Naive thymus-derived CD4-positive, alpha-beta T cell (primary cell): ENCODE measurements at places on chromosomes 4 and X. TPM values are rescaled to one million over a fixed set of nuclear protein-coding genes. Genes with fewer than 3 reads are reported as not detected.

The OTC gene
- total RNA-seq = not detected

DNA sequence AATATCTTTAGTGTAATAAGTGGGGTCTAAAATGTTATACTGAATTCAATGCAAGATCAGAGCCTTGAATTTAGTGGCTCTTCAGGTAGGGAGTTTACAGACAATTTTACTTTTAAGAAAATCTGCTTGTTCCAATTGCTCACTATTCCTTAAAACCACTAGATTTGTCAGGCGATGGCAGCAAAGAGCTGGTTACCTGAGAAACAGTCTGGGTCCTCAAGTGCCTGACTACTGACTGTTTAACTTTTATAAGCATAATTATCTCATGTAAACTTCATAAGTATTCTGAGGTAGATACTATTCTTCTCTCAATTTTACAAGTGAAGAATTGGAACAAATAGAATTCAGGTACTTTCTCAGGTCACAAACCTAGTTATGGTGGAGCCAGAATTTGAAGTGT lies 84.3 kb downstream of the RRAGB start:
- H3K4me3 ChIP-seq = no peak overlapping the region
- H3K27me3 ChIP-seq = no peaks in the 10 kb centered on the region
- no peaks in the 10 kb centered on the region for H3K36me3 ChIP-seq
- DNase-seq = no peak

DNA sequence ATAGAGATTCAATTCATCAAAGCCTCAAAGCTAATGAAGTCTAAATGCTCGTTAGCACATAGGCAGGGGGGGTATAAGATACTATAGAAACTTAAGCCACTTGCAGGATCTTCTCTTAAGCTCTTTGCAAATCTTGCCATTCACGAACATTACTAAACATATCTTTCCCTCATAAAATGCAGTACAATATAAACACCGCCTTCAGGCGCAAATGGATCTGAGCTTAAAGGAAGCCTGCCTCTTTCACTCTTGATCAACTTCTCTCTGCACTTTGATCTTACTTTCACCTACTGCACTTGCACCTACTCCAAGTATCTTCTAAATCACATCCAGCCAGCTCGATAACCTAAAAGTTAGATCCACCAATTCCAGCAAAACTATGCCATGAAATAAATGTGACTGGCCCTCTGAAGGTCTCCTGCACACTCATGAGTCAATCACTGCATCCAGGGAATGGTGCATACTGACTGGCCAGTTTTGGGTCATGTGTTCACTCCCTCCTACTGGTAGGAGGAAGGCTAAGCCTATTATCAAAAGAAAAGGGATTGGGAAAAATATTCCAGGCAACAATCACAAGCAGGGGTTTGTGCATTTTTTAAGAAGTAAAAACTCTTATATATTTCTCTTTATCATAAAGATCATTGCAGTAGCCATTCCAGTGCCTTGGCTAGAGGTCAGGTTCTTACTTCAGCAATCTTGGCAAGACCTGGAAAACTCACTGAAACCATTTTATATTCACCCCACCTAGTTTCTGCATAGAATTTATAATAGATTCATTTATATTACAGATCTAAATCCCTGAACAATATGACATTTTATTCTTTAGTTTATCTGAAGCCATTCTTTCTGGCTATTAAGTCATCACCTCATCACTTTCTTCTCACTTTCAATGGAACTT lies 222.0 kb downstream of the PPP3CA start:
- no peak overlapping the region for H3K4me3 ChIP-seq
- no peak for DNase-seq
- no peaks in the 10 kb centered on the region for H3K27me3 ChIP-seq
- H3K27ac ChIP-seq = no peak overlapping the region
- H3K36me3 ChIP-seq = no peaks in the 10 kb centered on the region

GRCh38 chr4:161252520-161253141 lies 911.2 kb downstream of the FSTL5 start:
- no peaks in the 10 kb centered on the region for H3K36me3 ChIP-seq
- no peak overlapping the region for H3K27ac ChIP-seq
- no peak overlapping the region for H3K4me3 ChIP-seq

The PRR32 gene
- not detected in 2 replicates for total RNA-seq

- no peaks in the 10 kb centered on the region for H3K4me1 ChIP-seq
- H3K4me3 ChIP-seq = no peak overlapping the region
- no peaks in the 10 kb centered on the region for H3K36me3 ChIP-seq
Observed at GRCh38 chrX:151793886-151794285, 59.3 kb downstream of the CNGA2 start.

- H3K27me3 ChIP-seq = no peaks in the 10 kb centered on the region
- H3K4me3 ChIP-seq = peak overlapping the region; percentile 70
- peaks cover 7% of the 10 kb centered on the region for H3K4me1 ChIP-seq
- no peak for DNase-seq
- H3K27ac ChIP-seq = no peak overlapping the region
Observed at GRCh38 chr4:119629142-119629471, 503 bp upstream of the PDE5A start.

DNA sequence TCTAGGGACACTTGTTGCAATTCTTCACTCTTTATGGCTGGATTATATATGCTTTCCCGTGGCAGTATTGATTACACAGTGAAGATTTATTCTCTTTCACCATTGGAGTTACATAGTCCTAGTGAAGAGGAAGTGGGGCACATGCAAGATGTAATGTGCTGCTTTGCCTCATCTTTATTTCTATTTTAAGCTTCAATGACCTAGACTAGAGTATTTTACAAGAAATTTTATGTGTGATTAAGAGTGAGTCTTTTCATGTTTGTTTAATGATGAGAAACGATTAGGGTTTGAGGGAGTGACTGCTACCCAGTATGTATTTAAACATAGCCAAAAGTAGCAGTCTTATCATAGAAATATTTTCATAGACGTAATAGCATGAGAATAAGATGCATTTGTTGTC lies 30.8 kb downstream of the DIAPH2 start:
- no peaks in the 10 kb centered on the region for H3K36me3 ChIP-seq
- H3K4me3 ChIP-seq = no peak overlapping the region

GRCh38 chrX:12890467-12890866 lies 16.0 kb upstream of the TLR8 start:
- no peaks in the 10 kb centered on the region for H3K36me3 ChIP-seq
- no peak overlapping the region for H3K4me3 ChIP-seq
- DNase-seq = no peak
- no peaks in the 10 kb centered on the region for H3K27me3 ChIP-seq

- H3K4me1 ChIP-seq = peaks cover 28% of the 10 kb centered on the region
- DNase-seq = peak; percentile 62
- peak overlapping the region; percentile 97 for H3K27ac ChIP-seq
- H3K36me3 ChIP-seq = peaks cover 31% of the 10 kb centered on the region
- H3K4me3 ChIP-seq = peak overlapping the region; percentile 56
- H3K27me3 ChIP-seq = no peaks in the 10 kb centered on the region
Observed at GRCh38 chr4:10117359-10118047, 904 bp upstream of the WDR1 start.

The MTNR1A gene
- total RNA-seq = not detected

The ITIH6 gene
- total RNA-seq = not detected

DNA sequence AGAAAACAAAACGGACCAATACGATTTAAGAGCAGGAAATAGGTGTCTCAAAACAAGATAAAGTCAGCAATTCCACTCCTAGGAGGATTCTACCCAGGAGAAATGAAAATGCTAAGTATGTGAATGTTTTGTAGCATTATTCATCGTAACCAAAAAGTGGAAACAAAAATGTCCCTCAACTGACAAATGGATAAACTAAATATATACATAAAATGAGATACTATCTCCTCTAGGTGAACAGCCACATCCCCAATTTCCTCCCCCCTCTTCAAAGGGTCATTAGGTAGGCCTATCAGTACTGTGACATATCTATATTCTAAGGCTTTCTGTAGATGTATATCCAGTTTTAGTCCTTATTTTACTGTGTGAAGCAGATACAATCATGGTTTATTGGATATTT lies 18.0 kb downstream of the DDX3X start:
- DNase-seq = no peak
- no peaks in the 10 kb centered on the region for H3K27me3 ChIP-seq
- H3K27ac ChIP-seq = no peak overlapping the region
- H3K4me1 ChIP-seq = no peaks in the 10 kb centered on the region

The GYPB gene
- not detected for total RNA-seq
